ENCODE measurements at places on chromosomes 16 and 17.

GRCh38 chr17:18176176-18176575 lies 7.5 kb upstream of the ALKBH5 start:
- DNase-seq = no peak

DNA sequence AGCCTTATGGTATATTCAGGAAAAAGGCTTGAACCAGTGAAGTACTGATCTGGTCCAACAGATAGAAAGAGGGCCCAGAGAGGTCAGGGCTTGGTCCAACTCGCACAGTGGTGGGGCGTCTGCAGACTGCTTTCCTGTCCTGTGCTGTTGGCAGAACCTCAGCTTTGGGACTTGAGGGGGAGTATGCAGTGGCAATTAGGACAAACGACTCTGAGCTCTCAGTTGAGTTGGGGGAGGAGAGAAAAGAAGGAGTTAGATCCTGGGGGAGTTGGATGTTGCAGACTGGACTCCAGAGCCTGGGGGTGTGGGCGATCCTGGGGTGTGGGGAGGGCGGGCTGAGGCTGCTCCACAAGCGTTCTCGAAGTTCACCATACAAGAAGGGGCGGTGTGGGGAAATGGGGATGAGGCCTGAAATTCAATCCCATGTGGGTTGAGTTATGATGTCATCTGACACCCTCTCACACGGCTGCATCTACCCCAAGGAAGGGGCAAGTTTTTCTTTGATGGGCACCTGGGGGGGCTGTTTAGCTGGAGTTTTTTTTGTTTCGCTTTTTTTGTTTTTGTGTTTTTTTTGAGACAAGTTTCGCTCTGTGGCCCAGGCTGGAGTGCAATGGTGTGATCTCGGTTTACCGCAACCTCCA lies 14.6 kb downstream of the GRB7 start:
- DNase-seq = no peak

GRCh38 chr16:1426734-1427471 lies 4.0 kb upstream of the PERCC1 start:
- no peak for DNase-seq

GRCh38 chr16:73252446-73252845 lies 204.5 kb upstream of the ZFHX3 start:
- DNase-seq = no peak

- no peak for DNase-seq
Observed at GRCh38 chr17:539066-539465, 175.6 kb downstream of the VPS53 start.

DNA sequence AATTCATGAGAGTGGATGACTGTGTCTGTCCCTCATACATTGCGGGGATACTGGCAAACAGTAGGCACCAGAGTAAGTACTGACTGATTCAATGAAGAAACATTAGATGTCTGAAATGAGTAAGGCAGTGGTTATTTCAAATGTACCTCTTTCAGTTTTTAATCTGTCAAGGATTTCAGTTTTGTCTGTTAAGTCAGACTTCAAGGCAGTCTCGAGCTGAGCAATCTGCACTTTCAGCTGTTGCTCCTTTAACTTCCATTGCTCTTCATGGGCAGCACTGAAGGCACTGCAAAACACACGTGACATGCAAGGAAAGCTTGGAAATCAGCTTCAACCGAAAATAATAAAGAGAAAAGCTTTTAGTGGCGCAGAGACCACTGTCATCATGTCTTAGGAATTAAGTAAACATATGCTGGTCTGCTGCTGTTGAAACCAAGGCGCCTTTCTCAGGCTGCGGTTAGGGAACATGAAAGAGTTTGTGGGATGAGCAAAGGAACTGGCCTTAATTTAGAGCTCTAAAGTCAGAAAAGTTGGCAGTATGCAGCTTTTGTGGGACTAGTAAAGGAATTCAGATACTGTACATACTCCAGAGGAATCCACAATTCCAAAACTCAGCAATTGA lies 38.8 kb downstream of the RPGRIP1L start:
- no peak for DNase-seq

Measured in NCI-H82 (cell line).